ENCODE measurements at places on chromosomes 5 and 9.

DNA sequence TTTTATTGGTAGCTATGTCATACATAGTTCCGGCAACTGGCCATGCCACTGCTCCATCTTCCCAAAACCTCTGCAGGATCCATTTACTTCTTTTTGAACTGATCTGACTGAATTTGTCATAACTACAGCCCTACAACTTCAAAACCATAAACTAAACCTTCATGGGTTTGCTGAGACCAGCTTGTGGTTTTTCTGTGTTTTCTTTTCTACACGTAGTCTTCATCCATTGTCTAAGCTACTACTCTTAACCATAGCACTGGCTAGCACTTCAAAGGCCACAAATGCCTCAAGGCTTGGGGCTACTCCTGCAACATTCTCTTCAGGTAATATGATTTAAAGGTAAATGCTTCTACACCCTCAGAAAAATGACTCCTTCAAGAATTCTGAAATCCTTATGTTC is 9.0 kb upstream of the KIF2A start:
- no peak for DNase-seq

GRCh38 chr5:118592229-118593002 is 395.9 kb downstream of the DTWD2 start:
- no peak for DNase-seq

- no peak for DNase-seq
These were observed 11.4 kb downstream of the KYAT1 start for GRCh38 chr9:128870128-128870940.

DNA sequence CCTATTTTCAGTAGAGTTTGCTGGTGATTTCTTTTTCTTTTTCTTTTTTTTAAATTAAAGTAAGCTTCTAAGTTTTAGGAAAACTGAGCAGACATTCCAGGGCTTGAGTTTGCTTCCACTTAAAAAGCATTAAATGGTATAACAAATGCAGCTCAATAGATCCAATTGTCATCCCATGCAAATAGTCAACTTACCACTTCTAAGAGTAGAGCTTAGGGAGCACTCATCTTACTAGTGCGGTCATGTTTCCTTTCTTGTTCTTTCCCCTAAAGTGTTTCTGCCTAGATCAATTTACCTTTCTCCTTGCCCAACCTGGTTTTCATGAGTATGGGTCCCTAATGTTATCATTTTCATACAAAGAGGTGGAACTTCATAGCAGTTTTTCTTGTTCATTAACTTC is 13.0 kb upstream of the CEP120 start:
- no peak for DNase-seq

DNA sequence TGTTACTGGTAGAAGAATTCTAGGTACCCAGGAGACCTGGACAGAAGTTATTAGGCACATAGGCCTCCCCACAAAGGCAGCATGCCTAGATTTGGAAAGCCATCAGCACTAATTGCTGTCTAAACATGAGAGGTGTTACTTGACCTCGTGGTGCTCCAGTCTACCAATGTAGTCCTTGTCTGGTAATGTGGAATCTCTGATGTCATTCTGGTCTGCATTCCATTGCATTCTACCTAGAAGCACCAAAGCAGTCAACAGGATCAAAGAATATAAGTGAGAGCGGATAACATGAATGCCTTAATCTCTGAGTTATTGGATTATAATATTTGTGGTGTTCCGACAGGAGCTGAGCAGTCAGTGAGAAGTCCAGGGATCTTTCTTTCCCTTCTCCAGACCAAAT is 175.2 kb downstream of the PSAT1 start:
- no peak for DNase-seq

DNA sequence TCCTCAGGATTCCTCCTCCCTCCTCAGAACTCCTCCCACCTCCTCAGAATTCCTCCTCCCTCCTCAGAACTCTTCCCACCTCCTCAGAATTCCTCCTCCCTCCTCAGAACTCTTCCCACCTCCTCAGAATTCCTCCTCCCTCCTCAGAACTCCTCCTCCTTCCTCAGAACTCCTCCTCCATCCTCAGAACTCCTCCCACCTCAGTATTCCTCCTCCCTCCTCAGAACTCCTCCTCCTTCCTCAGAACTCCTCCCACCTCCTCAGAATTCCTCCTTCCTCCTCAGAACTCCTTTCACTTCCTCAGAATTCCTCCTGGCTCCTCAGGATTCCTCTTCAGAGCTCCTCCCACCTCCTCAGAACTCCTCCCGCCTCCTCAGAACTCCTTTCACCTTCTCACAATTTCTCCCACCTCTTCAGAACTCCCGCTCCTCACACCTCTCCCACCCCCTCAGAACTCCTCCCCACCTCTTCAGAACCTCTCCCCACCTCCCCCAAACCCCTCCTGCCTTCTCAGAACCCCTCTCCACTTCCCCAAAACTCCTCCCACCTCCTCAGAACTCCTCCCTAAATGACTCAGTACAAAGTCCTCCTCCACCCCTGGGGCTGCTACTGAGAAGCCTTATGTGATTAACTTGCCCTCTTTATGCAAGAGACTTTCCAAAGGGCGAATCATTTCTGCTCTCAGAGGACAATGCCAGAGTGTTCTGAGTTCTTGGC is 23.2 kb downstream of the SLC46A2 start:
- no peak for DNase-seq

DNA sequence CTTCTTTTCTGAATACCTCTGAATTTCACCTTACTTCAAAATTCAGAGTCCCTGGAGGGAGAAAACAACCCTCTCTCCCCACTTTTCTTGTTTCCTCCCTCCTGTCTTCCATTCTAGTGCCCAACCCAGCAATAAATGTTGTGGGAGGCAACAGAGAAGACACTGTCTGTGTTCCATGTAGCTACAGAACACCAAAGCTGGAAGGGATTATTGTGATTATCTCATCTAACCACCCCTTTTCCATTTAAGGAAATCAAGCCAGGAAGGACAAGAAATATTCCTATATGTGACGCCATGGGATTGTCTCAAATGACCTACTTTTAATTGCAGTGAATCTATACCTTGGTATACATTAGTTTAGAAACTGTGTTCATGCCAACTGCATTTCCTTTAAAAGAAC is 476.6 kb upstream of the TNC start:
- DNase-seq = no peak

DNA sequence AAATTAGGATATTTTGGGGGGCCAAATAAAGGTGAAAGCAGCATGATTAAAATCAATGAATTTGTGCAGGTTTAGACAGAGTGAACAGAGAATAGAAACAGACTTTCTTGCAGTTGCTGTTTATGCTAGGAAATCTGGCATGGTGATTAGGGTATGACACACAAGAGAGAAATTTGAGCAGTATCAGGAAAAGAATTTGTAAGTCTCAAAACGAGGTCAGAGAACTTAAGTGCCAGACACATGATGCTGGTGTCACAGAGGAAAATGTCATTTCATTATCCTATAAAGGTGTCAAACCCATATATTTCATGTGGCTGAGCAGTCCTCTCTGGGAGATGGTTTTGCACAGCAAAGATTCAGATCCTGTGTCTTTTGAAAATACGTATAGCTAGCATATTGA is 15.7 kb downstream of the LVRN start:
- DNase-seq = no peak

- DNase-seq = no peak
These were observed 49.7 kb upstream of the GRHPR start for GRCh38 chr9:37372839-37373238.

DNA sequence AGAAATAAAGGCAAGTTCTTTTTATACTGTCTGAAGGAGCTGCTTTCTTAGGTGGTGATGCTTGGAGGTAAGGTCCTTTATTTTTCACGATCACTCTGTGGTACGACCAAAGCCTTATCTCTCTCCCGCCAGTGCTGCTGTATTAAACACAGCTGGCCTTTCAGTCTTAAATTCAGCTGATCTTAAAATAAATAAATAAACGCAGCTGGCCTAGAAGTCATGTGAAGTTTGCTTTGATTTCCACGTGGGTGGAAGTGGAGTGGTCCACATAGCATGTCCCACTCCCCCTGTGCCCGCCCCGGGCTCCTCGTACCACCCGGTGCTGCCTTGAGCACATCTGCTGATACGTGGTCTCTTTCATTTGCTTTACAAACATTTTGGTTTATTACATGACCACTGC is 260.4 kb downstream of the FANCC start:
- no peak for DNase-seq

DNA sequence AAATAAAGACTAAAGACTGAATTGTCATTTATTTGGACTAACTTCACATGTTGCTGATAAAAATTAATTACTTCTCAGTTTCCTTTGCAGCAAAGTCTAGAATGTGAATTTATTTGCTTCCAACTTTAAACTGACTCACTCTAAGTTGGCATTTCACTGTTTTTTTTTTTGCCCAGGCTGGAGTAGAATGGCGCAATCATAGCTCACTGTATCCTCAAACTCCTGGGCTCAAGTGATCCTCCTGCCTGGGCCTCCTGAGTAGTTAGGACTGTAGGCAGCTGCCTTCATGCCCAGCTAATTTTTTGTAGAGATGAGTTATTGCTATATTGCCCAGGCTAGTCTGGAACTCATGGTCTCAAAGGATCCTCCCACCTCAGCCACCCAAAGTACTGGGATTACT is 3.5 kb downstream of the CCNB1 start:
- no peak for DNase-seq
